ENCODE measurements at places on chromosomes 13 and 19. TPM values are rescaled to one million over a fixed set of nuclear protein-coding genes. Genes with fewer than 3 reads are reported as not detected.

DNA sequence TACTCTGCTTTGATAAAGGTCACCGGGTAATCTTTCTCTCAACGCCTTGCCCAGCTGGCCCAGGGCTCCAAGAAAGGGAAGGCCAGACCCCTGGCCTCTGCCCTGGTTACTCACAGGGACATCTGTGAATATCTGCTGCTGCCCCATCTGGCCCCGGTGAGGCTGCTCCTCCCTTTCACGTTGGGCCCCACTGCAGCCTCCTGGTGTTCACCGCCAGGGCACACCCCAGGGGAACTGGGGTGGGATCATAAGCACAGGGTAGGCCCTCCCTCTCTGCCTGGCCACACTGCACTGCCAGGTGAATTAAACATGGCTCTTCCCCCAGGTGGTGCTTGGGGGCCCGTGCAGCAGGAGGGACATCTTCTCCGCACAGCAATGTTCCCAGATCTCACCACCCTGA lies 12.7 kb downstream of the LAIR1 start:
- no peak for DNase-seq

ZNF578 gene
- 2.2 TPM for total RNA-seq

DNA sequence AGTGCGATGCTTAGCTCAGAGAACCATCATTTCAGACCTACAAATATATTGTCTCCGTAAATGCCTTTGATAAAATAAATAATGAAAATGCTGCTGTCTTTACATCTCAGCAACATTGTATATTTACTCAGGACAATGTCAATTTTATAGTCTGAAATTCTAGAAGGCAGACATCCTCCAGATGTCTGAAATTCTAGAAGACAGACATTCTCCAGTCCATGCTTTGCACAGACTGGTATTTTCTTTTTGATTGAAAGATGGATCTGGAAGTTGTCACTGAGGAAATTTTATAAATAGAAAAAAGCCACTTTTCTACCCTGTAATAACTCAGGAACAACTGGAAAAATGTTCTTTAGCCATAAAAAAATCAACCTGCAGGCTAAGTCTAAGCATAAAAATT lies 2293.3 kb downstream of the PCDH9 start:
- no peak for DNase-seq

CGB1 gene
- not detected for total RNA-seq

DNA sequence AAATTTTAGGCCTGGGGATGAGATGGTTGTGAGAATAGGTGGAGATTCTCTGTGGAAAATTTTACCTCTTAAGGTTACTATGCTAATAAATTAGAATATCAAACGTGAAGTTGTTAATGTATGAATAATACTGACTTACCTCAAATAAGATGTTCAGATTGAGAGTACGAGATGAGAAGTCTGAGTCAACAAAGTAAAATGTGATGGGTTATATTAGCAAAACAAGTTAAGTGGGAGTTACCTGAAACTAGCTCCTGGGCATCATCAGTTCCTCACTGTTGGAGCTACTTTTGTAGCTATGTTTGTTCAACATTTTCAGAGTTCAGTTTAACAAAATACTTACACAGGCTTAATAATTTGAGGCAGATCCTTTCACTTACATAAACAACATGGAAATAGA lies 108.6 kb downstream of the PIBF1 start:
- DNase-seq = no peak

GNA15 gene
- total RNA-seq = 0.07 TPM

DNA sequence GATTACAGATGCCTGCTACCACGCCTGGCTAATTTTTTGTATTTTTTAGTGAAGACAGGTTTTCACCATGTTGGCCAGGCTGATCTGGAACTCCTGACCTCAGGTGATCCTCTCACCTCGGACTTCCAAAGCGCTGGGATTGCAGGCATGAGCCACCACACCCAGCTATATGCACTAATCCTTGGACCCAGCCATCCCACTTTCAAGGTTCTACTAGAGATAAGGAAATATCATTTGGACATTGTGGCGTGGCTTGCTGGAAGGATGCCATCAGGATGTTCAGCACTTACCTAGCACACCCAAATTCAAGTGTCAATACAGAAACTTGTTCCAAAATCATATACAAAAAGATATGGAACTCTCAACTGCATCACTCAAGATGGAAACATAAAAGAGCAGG lies 136.4 kb downstream of the ABCC4 start:
- no peak for DNase-seq

ZNF534 gene
- total RNA-seq = not detected

DNA sequence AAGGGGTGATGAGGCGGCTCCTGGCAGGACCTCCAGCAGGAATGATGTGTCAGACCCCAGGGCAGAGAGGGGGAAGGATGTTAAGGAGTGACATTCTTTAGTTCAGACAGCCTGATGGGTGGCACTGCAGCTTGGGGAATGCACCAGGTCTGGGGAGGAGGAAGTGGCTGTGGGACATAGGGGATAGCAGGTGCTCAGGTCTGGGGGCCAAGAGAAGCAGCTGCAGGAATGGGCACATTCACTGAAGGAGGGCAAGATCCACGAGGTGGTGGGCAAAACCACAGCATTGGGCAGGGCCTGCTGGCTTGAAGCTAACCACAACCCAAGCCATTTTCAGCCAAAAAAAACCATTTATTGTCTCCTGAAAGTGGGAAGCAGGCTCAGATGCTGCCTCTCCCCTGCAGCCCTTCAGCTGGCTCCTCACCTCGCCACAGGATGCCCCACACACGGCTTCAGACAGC lies 26.5 kb downstream of the COMP start:
- no peak for DNase-seq

- no peak for DNase-seq
Measured at GRCh38 chr13:113918981-113919701, 54.7 kb downstream of the C13orf46 start.

DNA sequence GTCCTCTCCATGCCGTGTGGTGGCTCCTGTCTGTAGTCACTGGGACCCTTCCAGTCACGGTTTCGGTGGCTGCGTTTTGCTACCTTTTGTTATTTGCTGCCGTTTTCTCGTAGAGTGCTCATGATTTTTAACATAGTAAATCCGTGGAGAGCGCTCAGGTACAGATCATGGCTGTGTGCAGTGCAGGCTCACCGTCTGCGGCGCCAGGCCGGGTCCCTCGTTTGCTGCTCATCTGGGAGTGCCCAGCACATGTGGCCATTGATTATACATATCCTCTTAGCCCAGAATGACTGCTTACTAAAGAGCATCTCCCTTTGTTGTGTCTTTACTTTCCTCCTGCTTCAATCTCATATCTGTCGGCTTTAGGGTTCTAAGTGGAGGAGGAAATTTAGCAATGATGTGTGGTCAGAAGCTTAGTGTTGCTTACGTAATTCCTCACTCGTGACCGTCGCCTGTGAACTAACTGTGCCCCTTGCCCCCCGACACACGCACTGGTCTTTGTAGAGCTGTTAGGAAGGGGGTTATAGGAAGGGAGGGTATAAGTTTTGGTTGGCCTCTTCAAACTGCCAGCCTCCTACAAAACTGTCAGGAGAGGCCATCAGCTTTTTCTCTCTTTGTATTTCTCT lies 31.8 kb downstream of the TFDP1 start:
- DNase-seq = no peak

INSR gene
- total RNA-seq = 30.7 TPM

GRCh38 chr19:31676271-31677004 lies 327.2 kb upstream of the TSHZ3 start:
- no peak for DNase-seq

GRCh38 chr19:47268028-47268427 lies 6.7 kb upstream of the INAFM1 start:
- no peak for DNase-seq

Data from pulmonary artery endothelial cell (primary cell).